NCI-H187 (cell line): ENCODE measurements at places on chromosomes 13 and 19.
A peak's percentile ranks its signal among the peaks of the same experiment; 100 is the strongest.

DNA sequence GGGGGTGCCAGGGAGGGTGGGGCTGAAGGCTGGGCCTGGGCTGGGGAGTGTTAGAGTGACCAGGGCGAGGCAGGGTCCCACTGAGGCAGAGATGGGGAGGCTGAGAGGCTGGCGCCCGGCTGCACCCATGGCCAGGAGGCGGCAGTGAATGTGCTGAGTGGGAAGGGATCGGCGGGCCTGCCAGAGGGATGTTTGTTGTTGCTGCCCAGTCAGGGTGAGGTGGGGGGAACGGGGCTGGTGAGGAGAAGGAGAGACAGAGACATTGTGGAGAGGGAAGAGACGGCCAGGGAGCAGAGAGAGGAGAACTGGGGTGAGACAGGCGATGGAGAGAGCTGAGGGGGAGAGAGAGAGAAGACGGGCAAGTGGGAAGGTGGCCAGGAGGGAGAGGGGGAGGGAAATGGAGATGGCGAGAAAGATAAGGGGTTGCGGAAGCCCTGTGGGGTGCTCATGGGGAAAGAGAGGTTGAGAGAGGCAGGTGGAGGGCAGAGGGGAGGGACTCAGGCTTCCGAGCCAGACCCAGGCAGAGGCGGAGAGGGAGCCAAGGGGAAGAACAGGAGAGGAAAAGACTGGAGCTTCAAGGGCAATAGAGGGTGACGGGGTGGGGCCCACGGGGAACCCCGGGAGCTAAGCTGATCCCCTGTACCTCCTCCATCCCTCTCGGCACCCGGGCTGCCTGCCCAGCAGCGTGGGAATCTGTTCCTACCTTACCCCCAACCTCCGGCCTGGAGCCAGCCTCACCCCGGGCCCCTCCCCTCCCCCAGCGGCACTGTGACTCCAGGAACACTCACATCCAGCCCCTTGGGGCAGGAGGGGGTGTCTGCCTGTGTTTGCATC is 690 bp upstream of the B3GNT8 start:
- DNase-seq: no peak

GRCh38 chr13:111880185-111880584 is 186.8 kb upstream of the SOX1 start:
- DNase-seq: no peak

- no peak for DNase-seq
These were observed 68.6 kb downstream of the ERCC5 start for GRCh38 chr13:102914339-102914930.

GRCh38 chr13:28817204-28817603 is 2.9 kb upstream of the MTUS2 start:
- no peak for DNase-seq

GRCh38 chr19:934865-935479 is 9.1 kb downstream of the ARID3A start:
- DNase-seq: no peak

- no peak for DNase-seq
These were observed 336.5 kb downstream of the FOXO1 start for GRCh38 chr13:40329781-40330485.

- DNase-seq: no peak
These were observed 45.0 kb upstream of the TDRD3 start for GRCh38 chr13:60351855-60352615.

DNA sequence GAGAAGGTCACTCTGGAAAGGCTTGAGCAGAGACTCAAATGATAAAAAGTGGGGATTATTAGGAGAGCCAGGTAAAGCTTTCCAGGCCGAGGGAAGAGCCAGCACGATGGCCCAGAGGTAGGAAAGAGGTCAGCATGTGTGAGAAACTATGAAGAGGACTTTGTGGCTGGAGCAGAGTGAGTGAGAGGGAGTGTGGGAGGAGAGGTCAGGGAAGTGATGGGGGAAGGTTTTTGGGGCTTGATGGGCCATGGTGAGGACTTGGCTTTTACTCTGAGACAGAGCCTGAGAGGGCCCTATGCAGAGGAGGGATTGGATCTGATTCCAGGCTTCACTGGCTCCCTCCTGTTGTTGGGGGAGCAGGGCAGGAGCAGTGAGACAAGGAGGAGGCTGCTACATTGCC is 5.3 kb downstream of the CATSPERG start:
- DNase-seq: no peak

DNA sequence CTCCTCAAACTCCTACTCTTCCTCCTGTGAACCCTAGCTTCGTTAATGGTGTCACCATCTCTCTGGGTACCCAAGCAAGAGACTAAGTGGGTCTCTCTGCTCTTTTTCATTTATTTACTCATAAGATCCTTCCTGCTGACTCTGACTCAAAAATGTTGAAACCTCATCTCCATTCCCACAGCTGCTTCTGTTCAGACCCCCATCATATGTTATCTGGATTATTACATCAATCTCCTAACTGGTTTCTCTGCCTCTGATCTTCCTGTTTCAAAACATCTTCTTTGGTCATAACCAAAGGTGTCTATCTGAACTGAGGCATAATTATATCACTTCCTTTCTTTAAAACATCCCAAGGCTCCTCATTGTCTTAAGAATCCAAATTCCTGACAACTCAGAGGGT is 2.0 kb upstream of the MEDAG start:
- no peak for DNase-seq

- no peak for DNase-seq
These were observed 10.7 kb downstream of the TPGS1 start for GRCh38 chr19:517721-518597.

DNA sequence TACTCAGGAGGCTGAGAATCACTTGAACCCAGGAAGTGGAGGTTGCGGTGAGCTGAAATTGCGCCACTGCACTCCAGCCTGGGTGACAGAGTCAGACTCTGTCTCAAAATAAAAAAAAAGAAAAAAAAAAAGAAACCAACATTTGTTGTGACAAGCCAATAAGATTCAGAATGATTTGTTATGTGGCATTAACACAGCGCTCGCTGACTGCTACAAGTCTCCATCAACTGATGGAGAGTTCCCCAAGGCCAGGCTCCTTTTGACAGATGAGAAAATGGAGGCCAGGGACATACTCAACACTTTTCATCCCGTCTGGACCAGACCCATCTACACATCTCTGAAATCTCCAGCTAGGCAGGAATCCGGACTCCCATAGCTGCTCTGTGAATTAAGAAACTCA is 48.7 kb upstream of the PTPRS start:
- no peak for DNase-seq

- DNase-seq: no peak
These were observed 2.7 kb downstream of the ING1 start for GRCh38 chr13:110716247-110716515.

DNA sequence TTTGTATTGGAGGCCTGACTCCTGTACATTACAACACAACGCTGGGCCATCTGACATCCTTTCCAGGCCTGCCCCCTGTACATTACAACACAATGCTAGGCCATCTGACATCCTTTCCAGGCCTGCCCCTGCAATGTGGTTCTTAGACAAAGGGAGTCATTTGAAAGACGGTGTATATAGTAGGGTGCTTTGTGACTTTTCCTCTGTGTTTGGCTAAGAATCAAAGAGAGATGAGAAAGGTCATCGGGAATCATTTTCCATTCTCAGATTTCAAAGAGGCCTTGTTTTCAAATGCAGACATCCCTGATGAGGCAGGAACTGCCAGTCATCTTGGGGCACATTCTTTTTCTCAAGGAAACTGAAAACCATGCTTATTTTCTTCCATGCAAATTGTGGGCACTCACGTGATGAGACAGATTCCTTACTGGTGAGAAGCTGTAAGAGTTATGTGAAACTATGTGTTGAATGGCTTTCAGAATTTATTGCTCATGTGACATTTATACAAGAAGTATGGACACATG is 551.6 kb downstream of the MYO16 start:
- no peak for DNase-seq

- DNase-seq: peak; percentile 43
These were observed 240.3 kb downstream of the LMO7 start for GRCh38 chr13:75876142-75877050.

DNA sequence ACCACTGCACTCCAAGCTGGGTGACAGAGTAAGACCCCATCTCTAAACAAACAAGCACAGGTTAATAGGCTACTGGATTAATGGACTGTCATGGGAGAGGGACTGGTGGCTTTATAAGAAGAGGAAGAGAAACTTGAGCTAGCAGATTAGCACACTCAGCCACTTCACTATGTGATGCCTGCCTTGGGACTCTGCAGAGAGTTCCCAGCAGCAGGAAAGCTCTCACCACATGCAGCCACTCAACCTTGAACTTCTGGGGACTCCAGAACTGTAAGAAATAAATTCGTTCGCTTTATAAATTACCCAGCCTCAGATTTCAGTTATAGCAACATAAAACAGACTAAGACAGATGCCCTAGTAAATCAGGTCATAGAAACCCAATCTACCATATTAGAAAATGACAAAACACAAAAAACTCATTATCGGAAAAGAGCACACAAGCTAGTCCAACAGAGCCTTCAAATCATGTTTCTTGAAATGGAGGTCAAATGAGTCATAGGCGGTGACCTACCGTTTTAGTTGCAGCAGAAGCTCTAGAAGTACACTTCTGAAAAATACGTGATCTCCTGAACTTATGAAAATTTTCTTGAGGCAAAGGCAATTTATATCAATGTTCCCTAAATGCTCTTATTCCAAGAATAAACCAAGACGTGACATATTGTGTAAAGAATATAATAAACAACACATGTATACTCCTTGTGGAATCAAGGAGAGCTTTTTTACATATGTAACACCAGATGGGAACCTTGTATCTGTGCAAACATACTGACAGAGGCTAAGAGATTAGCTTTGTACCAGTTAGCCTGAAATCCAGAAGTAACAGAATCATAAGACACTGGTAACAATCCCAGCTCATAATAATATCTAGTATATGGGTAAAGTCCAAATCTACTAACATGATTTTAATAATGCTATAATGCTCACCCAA is 340.9 kb upstream of the SGCG start:
- peak; percentile 10 for DNase-seq

DNA sequence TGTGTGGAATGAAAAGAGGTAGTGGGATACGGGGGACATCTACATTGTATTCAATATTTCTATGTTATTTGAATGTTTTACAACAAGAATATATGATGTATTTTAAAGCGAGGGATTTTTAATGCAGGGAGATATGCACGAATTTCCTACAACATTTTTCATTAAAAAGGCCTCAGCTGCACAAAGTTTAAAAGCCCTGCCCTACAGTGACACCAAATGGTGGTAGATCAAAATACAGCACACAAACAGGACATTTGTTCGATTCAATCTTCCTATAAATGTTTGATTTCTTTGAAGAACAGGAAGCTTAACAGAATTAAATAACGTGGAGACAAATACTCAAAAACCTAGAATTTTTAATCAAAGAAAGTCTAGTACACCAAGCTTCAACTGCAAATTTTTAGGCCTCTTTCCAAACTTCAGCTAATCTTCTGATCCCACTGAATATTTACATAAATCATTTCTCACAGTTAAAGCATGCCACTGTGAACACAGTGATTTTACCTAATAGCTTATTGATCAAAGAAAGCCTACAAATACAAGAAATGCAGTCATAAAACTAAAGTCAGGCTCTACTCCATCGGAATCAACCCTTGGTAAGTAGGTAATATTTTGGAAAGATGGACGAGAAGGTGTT is 257.2 kb downstream of the DIAPH3 start:
- no peak for DNase-seq

DNA sequence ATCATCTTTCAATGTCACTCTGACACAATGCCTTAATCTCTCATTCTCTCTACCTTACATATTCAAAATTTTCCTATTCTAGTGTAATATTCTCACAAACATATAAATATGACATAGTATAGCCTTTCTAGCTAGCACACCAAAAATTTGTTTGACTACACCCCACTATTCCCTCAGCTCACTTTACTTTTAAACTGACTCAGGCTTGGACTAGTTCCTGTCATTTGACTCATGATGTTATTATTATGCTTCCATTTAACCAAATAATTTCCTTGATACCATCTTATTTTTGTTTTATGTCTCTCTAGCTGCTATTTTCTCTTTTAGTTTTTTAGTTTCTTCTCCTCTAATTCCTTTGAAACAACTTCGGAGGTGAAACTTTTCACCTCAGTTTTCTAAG is 1745.6 kb upstream of the PCDH20 start:
- no peak for DNase-seq

DNA sequence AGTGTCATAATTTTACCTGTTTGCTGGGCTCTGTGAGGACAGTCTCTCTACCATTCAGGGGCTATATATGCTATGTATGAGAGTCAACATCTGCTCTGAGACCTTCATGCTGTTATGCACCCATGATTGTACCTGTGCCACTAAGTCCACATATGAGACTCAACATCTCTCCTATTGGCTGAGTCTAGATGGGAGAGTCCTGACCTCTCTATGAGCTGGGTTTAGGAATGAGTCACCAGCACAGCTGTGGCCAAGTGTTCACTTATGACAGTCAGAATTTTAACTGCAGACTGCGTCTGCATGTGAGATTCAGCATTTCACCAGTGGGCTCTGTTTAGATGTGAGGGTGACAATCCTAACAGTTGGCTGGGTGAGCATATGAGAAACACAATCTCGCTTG is 49.5 kb downstream of the ZNF729 start:
- no peak for DNase-seq

GRCh38 chr19:12664406-12665280 is 1.9 kb downstream of the MAN2B1 start:
- no peak for DNase-seq

- no peak for DNase-seq
These were observed 317.3 kb downstream of the PCDH17 start for GRCh38 chr13:57948884-57949283.

- no peak for DNase-seq
These were observed 451.7 kb downstream of the EFNB2 start for GRCh38 chr13:106083620-106084350.

DNA sequence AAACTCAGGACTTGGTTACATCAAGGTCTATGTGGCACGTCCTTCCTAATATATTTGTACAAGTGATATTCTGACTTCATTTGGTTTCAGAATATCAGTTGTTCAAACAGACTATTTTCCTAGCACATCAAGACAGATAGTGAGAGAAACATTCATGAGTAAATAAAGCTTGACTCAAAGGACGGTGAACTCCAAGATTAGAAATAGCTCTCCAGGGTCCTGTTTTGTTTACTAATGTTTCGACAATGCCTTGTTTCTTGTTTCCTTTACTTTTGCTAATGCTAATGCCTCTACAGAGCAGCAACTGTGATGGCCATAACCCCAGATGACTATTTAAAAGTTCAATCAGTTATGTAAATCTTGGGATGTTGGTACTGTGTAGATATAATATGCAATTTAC is 313.9 kb downstream of the KLF12 start:
- no peak for DNase-seq

- no peak for DNase-seq
These were observed 29.7 kb downstream of the OLFM2 start for GRCh38 chr19:9906475-9907087.

DNA sequence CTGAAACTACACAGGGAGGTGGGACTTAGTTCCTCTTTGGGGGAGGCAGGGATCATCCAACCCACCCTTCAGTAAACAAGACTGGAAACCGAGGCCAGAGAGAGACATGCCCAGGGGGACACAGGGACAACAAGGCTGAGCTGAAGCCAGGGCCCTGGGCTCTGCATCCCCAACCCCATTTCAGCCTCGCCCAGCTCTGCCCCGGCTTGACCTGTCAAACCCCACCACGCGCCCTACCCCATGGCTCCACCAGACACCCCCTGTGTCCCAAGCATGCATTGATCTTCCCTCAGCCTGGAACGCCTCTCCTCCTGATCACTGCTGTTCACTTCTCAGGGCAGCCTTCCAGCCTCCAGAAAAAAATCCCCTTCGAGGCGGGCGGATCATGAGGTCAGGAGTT is 2.0 kb upstream of the APC2 start:
- no peak for DNase-seq

- no peak for DNase-seq
These were observed 5.8 kb downstream of the TFPT start for GRCh38 chr19:54109651-54110050.
